Endothelial cell (in vitro differentiated cells): ENCODE measurements at places on chromosomes 12 and 14. TPM values are rescaled to one million over a fixed set of nuclear protein-coding genes. Genes with fewer than 3 reads are reported as not detected.

DNA sequence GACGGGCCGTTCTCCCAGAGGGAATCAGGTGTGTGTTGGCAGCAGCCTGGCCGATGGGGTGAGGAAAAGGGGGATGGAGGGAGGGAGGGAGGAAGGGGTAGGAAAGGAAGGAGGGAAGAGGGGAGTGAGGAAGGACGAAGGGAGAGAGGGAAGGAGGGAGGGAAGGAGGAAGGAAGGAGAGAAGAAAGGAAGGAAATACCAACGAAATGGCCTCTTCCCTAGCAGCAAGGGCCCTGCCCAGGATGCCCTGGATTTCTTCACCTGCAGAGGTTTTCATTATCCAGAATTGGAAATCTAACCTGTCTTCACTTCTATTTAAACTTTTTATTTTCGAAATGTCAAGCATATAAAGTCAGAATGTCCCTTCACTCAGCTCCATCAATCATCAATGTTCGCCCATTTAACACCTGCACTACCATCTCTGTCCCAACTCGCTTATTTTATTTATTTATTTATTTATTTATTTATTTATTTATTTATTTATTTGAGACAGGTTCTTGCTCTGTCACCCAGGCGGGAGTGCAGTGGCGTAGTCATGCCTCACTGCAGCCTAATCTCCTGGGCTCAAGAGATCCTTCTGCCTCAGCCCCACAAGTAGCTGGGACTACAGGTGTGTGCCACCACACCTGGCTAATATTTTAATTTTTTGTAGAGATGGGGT, 70.7 kb downstream of the ACACB start:
- peaks cover 3% of the 10 kb centered on the region for H3K27me3 ChIP-seq
- H3K36me3 ChIP-seq: no peaks in the 10 kb centered on the region
- H3K4me1 ChIP-seq: peaks cover 3% of the 10 kb centered on the region
- DNase-seq: no peak

GRCh38 chr12:49568442-49569162, 660 bp upstream of the MCRS1 start:
- no peak for DNase-seq
- H3K27me3 ChIP-seq: peaks cover 7% of the 10 kb centered on the region
- H3K4me1 ChIP-seq: peaks cover 24% of the 10 kb centered on the region
- peaks cover 3% of the 10 kb centered on the region for H3K36me3 ChIP-seq

The IFNG-AS1 gene
- total RNA-seq: not detected

DNA sequence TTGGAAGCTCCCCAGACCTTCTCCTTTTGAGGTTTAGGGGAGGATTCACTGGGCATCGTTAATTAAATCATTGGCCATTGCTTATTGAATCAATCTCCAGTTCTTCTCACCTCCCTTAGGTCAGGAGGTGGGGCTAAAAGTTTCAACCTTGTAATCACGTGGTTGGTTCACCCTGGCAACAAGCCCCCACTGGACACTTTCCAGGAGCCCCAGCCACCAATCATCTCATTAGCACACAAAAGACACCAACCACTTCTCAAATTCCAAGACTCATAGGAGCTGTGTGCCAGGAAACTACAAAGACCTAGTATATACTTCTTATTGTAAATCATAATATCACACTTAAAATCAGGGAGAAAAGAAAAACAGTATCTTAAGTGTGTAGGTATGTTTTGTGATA, 94.6 kb upstream of the PLEKHA5 start:
- no peak for DNase-seq
- no peak overlapping the region for H3K27ac ChIP-seq
- H3K36me3 ChIP-seq: peaks cover 10% of the 10 kb centered on the region
- peaks cover 15% of the 10 kb centered on the region for H3K4me1 ChIP-seq
- peaks cover 4% of the 10 kb centered on the region for H3K27me3 ChIP-seq

The NYNRIN gene
- total RNA-seq: 49.0 TPM

GRCh38 chr14:89242652-89243279, 174.3 kb downstream of the FOXN3 start:
- peaks cover 2% of the 10 kb centered on the region for H3K27me3 ChIP-seq
- H3K4me1 ChIP-seq: peaks cover 40% of the 10 kb centered on the region
- DNase-seq: no peak

DNA sequence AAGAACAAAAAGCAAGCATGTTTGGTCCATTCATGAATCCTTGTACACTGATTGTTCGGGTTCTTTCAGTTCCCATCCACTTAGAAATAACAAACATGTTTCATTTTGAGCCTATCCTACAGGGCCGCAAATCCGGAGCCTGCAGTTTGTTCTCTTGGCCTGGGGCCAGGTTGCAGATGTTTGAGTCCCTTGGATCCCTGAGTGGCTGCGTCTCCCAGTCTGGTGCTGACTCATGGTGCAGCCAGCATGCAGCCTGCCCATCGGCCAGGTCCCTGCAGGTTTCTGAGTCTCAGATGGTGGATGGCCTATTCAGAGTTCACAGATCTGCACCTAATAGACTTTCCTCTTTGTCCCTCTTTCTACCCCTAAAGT, 1.9 kb upstream of the DYNC1H1 start:
- peaks cover 8% of the 10 kb centered on the region for H3K27me3 ChIP-seq
- no peaks in the 10 kb centered on the region for H3K4me1 ChIP-seq
- no peak overlapping the region for H3K27ac ChIP-seq
- H3K36me3 ChIP-seq: no peaks in the 10 kb centered on the region
- no peak for DNase-seq

The ING4 gene
- 41.3 TPM for total RNA-seq

DNA sequence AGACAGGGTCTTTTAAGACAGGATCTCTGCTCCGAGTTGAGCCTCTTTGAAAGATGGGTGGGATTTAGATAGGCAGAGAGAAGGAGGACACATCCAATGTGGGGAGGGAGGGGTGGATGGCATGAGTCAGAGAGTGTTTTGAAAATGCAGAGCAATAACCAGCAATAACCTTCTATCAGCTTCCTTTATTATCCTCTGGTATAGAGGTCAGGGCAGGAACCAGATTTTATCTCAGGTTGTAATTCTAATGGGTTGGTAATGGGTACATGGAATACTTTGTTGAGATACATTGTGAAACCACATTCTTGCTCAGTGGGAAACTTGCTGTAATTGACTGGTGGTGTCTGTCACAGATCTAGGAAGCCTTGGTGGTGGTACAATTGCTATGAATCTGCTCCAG, 37.6 kb upstream of the CCDC63 start:
- no peaks in the 10 kb centered on the region for H3K4me1 ChIP-seq
- DNase-seq: no peak
- no peak overlapping the region for H3K27ac ChIP-seq
- H3K4me3 ChIP-seq: no peak overlapping the region
